ENCODE measurements at places on chromosomes 3 and 15. TPM values are rescaled to one million over a fixed set of nuclear protein-coding genes. Genes with fewer than 3 reads are reported as not detected.

The LRRN1 gene
- total RNA-seq: 0.05 TPM

The CLDN16 gene
- total RNA-seq: not detected

The CYP11A1 gene
- total RNA-seq: not detected

The GOLGA6L10 gene
- 0.37 TPM for total RNA-seq

The ITIH1 gene
- total RNA-seq: not detected

The SIN3A gene
- 110 TPM for total RNA-seq

The MYL3 gene
- not detected for total RNA-seq

The ARPC4 gene
- total RNA-seq: 292 TPM

The CHRD gene
- not detected for total RNA-seq

The SLC22A14 gene
- not detected for total RNA-seq

The BFSP2 gene
- 0.44 TPM for total RNA-seq

The CCDC54 gene
- total RNA-seq: not detected

The FOXL2NB gene
- total RNA-seq: not detected

The IL16 gene
- 237 TPM for total RNA-seq

The LRRC15 gene
- not detected for total RNA-seq

The LDHAL6B gene
- total RNA-seq: not detected

The LRRC49 gene
- total RNA-seq: not detected

The ZMYND10 gene
- 1.2 TPM for total RNA-seq

The MESP2 gene
- total RNA-seq: not detected

The REC114 gene
- total RNA-seq: not detected

The C15orf61 gene
- total RNA-seq: 4.6 TPM

The TXNRD3 gene
- 0.24 TPM for total RNA-seq

The MUC4 gene
- 0.49 TPM for total RNA-seq

The CISH gene
- 481 TPM for total RNA-seq

The ISLR2 gene
- not detected for total RNA-seq

The CCR8 gene
- total RNA-seq: 11.3 TPM

The SEMA3F gene
- not detected for total RNA-seq

The SPATA12 gene
- total RNA-seq: not detected
